Stimulated activated CD4-positive, alpha-beta T cell treated with anti-CD3 and anti-CD28 coated beads, Interleukin-15, amount 100 ng/mL, for 24 hours (primary cell): ENCODE measurements at places on chromosomes 12 and 14.

DNA sequence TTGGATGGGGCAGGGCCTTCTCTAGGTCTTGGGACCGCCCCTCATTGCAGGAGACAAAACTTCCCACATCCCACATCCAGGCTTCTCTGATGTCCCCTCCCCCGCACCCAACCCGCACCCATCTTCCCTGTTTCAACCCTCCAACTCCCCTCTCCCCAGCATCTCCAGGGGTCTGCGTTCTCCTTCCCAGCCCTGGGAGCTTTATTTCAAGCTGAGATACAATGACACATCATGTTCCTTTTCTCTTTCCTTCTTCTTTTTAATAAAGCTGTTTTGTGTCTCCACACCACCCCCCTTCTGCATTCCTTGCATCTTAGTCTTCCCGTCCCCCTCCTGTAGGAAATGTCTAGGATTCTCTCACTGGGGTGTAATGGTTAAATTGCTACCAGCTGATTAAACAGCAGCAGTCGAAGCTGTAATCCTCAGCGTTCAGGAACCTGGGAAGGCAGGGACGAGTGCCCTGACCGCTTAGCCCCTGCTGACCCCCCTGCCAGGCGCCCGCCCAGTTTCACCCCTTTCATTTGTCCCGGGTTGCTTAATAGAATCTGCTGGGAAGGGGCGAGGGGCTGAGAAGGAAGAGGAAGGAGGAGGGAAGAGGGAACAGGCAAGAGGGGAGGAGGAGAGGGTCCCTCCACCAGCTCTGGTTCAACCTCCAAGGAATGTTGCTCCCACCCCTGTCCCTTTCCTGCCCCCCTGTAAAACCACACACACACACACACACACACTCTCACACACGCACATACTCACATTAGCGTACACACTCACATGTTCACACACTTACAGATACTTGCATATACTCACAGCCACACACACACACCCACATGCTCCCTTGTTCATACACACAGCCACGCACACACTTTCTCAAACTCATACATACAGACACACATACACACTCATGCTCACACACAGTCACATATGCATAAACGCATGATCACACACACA lies 104.5 kb upstream of the MED13L start:
- DNase-seq = no peak

GRCh38 chr14:75926431-75927115 lies 55.2 kb downstream of the TGFB3 start:
- DNase-seq = no peak

DNA sequence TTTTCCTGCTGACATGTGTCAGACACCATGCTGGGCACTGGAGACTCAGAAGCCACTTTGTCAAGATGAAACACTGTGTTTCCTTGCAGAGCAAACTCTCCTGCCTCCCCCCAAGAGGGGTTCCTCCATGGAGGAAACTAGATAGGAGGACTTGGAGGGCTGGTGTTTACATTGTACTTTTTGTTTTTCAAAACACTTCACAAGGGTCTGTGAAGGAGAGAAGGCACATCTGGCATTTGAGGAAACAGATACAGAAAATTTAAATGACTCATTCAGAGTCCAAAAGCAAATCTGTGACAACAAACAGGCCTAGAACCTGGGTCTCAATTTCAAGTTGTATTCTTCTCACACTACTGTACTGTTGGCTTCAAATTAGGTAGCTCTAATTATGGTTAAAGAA lies 6.7 kb upstream of the CDKL1 start:
- DNase-seq = no peak

DNA sequence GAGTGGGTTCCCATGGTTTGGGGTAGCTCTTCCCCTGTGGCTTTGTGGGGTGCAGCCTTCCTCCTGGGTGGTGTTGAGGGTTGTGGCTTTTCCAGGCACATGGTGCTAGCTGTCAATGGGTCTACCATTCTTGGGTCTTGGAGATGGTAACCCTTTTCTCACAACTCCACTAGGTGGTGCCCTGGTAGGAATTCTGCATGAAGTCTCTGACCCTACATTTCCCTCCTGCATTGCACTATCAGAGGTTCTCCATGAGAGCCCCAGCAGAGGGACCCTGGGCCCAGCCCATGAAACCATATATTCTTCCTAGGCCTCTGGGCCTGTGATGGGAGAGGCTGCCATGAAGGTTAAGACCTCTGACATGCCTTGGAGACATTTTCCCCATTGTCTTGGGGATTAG lies 1093.3 kb downstream of the SLC16A7 start:
- no peak for DNase-seq

GRCh38 chr12:102504871-102505270 lies 24.5 kb upstream of the IGF1 start:
- DNase-seq = no peak

GRCh38 chr14:34119107-34119858 lies 168.4 kb upstream of the EGLN3 start:
- DNase-seq = no peak

DNA sequence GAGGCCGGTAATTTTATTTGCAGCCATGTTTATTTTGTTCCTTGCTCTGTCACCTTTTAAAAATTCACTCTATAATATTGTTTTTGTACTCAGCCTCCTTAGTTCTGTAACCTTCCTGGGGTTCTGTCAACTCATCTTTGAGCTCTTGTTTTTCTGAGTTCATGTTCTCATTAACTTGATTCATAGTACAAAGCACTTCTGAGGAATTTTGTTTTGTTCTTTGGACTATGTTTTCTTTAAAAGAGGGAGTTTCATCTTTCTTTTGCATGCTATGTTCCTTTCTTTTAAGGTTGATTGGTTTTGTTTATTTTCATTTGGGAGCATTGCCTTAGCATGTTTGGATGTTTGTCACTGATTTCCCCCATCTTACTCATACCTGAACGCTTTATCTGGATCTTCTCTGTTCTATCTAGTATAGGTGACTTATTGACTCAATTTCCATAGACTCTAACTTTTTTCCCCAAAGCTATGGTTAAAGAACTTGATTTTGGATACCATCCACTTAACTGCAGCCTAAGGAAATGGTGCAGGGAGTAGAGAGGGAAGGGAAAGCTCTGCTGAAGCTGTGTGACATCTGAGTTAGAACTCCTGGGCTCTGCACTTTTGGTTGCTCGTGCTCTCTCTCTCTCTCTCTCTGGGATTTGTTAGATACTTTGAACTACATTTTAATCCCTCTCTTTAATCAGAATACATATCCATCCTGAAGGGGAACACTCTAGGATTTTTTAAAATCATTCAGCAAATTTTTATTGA lies 268.5 kb downstream of the PAWR start:
- no peak for DNase-seq

DNA sequence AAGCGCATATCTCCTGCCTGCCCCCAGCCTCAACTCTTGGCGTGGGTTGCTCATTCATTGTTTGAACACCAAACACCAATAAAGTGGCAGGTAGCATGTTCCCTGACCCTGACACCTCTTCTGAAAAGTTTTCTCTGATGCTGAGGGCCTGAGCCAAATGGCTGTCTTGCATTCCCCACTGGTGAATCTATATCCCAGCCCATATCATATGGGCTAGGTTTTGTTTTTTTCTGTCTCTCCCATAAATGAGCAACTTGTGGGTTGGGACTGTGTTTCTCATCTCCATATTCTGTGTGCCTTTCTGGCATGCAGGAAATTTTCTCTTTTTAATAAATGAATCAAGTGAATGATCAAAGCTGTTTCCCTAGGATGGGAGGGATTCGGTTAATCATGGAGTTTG lies 5.0 kb downstream of the MYO1A start:
- DNase-seq = no peak

DNA sequence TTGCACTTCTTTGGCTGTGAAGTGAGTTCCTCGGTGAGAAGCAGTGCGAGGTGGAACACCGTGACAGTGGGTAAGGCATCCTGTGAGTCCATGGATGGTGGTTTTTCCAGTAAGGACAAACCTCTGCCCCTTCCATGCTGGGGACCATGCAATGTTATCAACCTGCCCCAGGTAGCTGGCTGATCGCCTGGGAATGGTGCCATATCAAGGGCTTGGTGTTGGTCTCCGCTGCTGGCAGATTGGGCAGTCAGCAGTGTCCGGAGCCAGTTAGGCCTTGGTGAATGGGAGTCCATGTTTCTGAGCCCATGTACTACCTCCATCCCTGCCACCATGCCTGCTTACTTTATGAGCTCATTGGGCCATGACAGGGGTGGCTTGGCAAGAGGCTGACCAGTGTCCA lies 114.7 kb upstream of the C14orf180 start:
- no peak for DNase-seq

- DNase-seq = no peak
Measured at GRCh38 chr14:71629765-71630492, 302.3 kb upstream of the RGS6 start.

DNA sequence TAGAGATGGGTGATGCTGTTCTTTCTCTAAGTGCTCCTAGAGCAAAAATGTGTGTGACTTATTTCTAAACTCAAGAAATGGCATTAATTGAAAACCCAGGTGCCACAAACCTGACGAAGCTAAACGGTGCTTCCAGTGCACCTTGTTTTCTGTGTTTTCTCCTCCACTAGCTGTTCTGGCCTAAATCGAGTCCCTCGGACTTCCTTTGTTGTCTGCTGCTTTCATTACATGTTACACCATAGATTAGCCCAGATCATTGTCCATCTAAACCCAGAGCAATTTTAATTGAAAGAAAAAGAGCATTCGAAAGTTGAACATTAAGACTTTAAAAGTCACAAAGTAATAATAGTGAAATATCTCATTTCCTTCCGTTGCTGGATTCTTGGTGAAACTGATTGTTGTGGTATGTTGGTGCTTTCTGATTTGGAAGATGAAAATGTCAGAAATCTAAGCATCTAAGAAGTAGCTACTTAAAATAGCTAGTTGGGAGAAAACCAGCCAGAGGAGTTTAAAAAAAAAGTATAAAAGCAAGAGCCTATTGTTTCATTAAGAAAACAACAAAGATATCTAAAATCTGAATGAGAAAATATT lies 219.6 kb upstream of the G2E3 start:
- DNase-seq = no peak
